ENCODE measurements at places on chromosomes 3 and 15.

DNA sequence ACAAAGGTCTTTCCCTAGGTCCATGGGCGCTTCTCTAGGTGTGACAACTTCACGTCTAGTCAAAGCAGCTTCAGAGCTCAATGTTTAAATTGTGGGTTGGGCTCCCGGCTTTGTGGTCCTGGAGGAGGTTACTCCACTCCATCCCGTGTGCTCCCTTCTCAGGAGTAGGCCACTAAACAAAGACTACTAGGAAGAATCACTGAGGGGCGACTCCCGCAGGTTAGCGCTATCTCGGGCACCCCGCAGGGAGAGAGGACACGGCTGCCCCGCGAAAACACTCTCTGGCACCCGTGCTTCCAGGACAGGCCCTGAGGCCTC lies 500 bp downstream of the PARP6 start:
- no peak for DNase-seq

DNA sequence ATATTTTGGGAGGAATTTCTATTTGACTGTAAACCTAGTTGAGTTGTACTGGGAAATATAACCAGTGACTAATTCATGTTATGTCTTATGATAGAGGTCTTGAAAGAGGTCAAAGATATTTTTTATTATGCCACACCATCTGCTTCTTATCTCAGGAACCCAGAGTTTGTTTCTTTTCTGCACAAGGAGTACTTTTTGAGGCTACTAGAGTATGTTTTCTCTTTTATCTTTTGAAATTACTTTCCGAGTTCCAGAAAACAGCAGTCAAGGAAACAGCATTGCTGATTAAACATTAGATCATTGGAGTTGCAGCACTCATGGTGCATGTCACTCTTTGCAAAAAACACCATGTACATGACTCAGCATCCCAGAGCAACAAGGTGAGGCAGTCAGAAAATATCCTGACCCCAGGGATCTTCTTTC lies 645.8 kb upstream of the NR2F2 start:
- DNase-seq = no peak

GRCh38 chr15:26065723-26066122 lies 202.6 kb upstream of the ATP10A start:
- no peak for DNase-seq

DNA sequence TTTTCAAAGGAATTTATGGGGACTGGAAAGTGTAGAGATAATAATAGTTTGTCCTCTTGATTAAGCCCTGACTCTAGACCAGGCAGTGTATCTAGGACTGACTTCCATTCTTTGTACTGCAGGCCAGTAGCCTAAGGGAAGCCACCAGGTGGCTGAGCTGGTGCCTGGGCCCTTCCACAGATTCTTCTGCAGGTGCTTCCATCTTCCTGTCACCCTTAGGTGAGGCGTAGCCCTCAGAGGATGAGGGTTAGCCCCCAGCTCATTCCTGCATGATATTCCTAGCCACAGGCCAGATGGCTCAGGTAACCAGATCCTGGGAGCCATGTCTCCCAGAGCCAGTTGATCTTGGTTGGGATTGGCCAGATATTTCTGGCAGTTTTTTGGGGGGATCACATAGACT lies 169.0 kb upstream of the IL12A start:
- DNase-seq = no peak

DNA sequence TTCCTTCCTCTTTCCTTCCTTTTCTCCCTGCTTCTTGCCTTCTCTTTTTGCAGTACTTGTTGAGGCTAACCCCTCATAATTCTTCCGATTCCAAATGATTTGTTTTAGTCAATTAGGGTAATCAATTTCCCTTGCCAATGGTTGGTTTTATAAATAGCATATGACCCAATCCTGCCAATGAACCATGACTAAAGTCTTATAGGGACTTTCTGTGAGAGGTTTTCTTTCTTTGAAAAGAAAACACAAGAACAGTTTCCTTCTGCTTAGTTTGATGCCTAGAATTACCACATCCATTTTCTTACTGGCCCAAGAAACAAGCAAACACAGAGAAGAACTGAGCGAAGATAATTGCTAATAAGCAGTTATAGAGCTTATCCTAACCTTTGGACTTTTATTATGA lies 292.5 kb upstream of the SATB1 start:
- no peak for DNase-seq

DNA sequence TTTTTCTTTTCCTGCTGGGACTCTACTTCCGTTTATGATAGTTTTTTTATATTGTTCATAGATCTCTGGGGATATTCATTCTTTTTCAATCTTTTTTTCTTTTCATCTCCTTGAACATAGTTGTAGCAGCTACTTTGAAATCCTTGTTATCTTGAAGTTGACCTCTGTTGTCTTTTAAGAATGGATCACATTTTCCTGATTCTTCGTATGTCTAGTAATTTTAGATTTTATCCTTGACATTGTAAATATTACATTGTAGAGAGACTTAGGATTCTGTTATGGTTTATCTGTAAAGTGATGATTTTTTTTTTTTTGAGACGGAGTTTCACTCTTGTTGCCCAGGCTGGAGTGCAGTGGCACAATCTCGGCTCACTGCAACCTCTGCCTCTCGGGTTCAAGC lies 20.5 kb downstream of the MKRN2 start:
- DNase-seq = no peak

DNA sequence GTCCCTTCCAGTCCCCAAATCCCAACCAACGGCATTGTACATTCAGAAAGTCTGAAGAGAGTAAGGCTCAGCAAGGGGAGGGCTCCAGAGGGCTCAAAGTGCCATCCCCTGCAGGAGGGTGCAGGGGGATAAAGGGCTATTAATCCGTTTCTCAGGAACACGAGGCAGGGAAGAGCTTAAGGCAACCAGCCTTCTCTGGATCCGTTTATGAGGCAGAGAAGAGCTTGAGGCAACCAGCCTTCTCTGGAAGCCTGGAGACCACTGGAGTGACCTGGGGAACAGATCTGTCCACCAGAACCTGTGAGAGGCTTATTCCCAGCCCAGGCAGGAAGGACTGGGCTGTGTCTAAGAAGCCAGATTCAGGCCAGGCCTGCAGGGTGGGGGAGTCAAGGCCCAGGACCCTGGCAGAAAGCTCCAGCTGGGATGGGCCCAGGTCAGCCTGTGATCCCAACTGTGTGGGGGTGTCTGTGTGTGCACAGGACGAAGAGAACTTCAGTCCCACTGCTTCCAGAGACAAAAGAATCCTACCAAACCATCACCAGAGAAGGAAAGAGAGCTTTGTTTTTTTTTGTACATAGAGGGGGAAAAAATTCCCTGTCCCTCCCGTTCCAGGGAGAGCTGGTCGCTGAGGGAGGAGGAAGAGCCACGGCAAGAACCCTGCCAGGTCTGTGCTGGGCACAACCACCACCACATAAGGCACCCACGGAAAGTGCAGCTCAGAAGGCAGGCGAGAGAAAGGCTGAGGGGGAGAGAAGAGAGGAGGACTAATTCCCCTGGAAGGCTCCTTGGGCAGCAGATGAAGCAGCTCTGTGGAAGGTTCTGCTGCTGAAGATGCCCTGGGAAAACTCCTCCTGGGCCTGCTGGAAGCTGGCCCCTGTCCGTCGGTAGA lies 1.6 kb upstream of the ULK3 start:
- DNase-seq = no peak

GRCh38 chr3:197542741-197543454 lies 12.9 kb downstream of the BDH1 start:
- DNase-seq = no peak

- no peak for DNase-seq
Observed at GRCh38 chr3:46276497-46277099, 34.3 kb downstream of the CCR3 start.

- peak; percentile 19 for DNase-seq
Observed at GRCh38 chr3:120348065-120348990, 826 bp downstream of the LRRC58 start.

- no peak for DNase-seq
Observed at GRCh38 chr15:78000091-78000926, 77.2 kb downstream of the TBC1D2B start.

- DNase-seq = no peak
Observed at GRCh38 chr3:88707837-88708236, 399.6 kb upstream of the EPHA3 start.

- no peak for DNase-seq
Observed at GRCh38 chr3:99866261-99866761, 48.6 kb downstream of the CMSS1 start.

DNA sequence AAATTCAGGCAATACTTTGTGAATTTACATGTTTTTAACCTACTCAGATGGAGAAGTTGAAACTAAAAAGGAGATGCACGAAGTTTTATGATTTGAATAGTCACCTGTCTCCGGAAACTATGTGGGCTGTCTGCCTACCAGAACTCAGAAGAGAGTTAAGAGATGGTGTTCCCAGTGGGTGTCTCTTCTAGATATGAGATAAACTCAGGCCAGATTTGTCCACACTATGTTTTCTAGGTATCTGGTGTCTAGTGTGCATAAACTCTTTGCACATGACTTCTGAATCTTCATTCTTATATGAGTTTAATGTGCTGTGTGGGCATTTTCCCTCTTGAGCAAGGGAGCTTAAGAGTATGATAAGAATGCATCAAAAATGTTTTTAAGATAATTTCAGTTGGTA lies 222.8 kb downstream of the FOXP1 start:
- DNase-seq = no peak

DNA sequence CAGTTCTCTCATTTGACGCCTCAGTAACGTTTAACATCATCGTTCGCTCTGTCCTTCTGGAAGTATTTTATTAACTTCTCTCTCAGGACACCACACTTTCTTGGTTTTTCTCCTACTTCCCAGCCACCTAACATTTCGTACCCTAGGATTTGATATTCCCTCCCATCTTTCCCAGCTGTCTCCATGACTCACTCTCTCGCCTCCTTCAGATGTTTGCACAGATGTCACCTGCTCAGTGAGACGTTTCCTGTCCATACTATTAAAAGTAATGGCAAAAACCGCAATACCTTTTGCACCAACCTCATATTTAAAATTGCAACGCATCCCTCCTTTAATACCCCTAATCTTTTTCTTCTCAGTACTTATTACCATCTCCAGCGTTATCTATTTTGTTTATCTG lies 62.1 kb upstream of the SPRED1 start:
- peak; percentile 71 for DNase-seq

- no peak for DNase-seq
Observed at GRCh38 chr15:63368503-63368902, 13.1 kb downstream of the CA12 start.

DNA sequence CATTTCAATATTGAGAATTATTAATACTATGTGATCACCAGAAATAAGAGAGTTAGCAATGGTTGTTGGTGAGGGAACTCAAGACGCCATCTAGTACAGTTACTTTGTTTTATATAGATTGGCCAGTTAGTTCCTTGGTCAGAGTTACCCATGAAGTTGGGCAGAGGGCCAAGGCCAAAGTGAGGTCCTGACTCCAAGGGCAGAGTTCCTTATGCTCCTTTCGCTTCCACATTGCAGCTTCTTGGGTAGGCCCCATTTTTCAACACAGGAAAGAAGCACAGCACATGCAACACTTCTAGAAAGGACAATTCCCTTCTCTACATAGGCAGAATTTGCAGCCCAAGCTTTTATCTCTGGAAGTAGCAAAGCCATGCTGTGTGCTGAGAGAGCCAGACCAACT lies 178.6 kb downstream of the KCNAB1 start:
- DNase-seq = no peak

GRCh38 chr3:187183903-187184302 lies 13.4 kb upstream of the RTP1 start:
- no peak for DNase-seq

- DNase-seq = no peak
Observed at GRCh38 chr15:101180620-101181307, 71.1 kb downstream of the CHSY1 start.

GRCh38 chr3:14357463-14357862 lies 44.9 kb upstream of the SLC6A6 start:
- no peak for DNase-seq

DNA sequence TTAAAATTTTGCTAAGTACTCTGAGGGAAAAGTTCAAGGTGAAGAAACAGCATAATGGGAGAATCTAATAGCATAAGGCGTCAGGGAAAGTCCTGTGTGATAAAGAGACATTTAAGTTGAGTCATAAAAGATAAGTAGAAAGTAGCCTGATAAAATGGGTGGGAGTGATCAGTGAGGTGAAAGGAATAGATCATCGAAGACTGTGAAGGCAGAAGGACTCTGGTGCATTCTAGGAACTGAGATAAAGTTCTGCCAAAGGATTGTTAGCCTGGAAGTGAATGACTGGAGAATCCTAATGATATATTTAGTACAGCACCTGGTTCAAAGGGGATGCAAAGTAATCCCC lies 149.9 kb downstream of the CFAP20DC start:
- DNase-seq = no peak

DNA sequence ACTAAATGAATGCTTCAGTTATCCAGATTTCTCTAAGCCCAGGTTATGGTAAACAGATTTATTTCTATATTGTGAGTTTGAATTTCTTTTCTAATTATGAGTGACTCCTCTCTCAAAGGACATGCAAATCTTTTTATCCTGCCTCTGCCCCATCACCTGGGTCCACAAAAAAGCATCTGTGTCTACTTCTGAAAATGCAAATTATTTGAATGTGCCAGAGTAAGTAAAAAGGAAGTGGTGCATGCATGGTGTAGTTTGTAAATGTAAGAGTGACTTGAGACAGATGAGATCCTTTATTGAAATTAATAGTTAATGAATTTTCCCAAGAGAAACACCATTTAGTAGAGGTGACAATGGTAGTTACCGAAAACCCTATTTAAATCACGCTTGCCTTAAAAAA lies 26.9 kb downstream of the MCTP2 start:
- DNase-seq = no peak

- no peak for DNase-seq
Observed at GRCh38 chr15:93029214-93029835, 59.7 kb downstream of the RGMA start.

GRCh38 chr3:21991061-21991460 lies 240.1 kb upstream of the ZNF385D start:
- no peak for DNase-seq

Measured in SHP77 treated with DMSO at 0.1 percent for 48 hours (cell line).